ENCODE measurements at places on chromosomes 5 and 9.
A peak's percentile ranks its signal among the peaks of the same experiment; 100 is the strongest.

DNA sequence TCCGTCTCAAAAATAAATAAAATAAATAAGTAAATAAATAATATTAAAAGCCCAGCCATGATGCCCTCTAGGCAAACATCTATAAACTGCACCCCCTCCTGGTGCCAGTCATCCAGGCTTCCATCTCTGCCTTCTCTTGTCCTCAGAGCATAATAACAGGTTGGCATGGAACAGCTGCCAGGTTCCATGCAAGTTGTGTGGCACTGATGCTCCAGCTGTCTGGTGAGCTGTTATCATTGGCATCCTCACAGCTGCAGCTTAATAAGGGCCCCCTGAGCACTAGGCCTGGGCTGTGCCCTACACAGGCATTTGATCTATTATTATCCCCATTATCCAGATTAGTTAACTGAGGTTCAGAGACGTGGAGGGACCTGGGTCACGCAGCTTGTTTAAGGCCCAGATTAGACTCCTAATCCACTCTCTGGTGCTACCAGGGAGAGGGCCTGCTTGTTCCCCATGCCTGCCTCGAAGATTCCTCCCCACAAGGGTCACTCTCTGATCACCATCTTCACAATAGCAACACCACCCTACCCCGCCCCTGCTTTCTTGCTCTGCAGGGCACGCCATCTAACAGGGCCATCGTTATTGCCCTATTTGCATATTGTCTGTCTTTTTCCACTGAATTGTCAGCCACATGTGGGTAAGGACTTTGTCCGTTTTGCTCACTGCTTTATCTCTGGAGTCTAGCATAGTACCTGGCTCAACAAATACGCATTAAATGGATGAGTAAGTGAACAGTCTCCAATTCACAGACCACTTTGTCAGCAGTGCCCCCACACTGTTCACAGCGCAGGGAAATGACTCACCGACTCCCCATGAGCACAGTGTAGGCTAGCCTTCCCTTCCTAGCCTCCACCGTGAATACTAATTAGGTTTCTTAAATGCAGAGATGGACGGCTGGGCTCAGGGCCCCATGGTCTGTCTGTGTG is 1.5 kb upstream of the DNM1 start:
- DNase-seq: no peak

DNA sequence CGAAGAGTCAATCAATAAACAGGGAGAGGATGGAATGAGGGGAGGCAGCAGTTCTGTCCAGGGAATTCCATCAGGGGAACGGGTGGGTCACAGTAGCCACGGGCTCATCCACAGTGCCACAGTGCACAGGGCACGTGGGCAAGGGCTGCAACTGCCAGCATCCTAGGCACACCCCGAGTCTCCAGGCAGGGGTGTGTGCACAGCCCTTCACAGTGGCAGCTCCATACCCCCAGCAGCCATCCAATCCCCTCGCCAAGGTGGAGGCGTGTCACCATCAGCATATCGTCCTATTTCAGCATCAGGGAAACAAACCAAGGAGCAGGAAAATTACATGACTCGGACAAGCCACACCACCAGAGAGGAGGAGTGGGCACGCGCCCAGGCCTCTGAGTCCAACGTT is 133.6 kb downstream of the ADAMTS2 start:
- no peak for DNase-seq

DNA sequence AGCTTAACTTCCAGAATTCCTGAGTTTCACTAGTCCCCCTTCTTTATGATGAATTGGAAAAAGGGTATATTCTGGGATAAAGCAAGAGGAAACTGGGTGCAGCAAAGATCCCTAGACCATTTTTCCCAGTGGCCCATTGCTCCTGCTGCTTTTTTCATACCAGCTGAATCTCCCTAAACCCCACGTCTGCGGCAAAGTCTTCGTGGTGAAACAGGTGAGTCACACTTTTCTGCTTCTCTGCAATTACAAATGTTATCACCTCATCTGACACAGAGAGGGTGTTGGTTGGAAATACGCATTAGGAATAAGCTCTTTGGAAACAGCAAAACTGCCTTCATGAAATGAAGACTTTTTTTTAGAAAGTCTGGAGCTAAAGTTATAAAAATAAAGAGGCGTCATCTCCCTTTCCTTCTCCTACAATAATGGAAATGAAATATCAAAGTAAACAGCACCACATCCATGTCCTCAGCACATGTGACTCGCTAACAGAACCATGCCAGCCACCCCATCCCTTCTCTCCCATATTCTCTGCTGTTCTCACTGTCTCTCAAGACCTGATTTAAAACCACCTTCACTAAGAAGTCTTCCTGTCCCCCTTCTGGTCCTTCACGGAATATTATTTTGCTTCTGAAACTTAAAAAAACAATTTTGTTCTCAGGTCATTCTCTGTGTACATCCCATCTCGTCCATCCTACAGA is 39.5 kb upstream of the GLRX start:
- peak; percentile 29 for DNase-seq

DNA sequence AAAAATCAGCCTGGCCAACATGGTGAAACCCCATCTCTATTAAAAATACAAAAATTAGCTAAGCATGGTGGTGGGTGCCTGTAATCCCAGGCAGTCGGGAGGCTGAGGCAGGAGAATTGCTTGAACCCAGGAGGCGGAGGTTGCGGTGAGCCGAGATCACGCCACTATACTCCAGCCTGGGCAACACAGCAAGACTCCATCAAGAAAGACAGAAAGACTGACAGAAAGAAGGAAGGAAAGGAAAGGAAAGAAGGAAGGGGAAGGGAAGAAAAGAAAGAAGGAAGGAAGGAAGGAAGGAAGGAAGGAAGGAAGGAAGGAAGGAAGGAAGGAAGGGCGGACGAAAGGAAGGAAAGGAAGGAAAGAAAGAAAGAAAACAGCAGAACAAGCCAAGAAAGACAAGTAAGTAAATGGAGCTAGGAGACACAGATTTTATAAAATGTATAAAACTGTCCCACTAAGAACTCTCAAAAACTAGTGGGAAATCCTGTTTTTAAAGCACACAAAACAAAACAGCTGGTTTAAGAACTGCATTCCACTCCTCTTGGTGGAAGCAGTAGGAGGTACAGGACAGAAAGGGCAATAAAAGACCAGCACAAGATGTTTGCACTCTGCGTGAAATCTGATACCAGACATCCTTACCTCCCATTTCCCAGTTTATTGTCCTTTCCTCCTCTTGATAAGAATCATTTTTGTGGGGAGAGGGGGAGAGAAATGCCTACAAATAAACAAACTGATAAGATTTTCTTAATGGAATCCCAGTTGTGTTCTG is 46.7 kb downstream of the MYO10 start:
- no peak for DNase-seq

GRCh38 chr5:135153661-135154060 is 119.6 kb upstream of the PITX1 start:
- DNase-seq: no peak

- no peak for DNase-seq
These were observed 213.3 kb downstream of the DNAH5 start for GRCh38 chr5:13731121-13731628.

GRCh38 chr5:110702704-110703103 is 23.8 kb downstream of the TMEM232 start:
- DNase-seq: no peak

Data from activated naive CD4-positive, alpha-beta T cell treated with anti-CD3 and anti-CD28 coated beads, Interleukin-2, amount 50 U/mL, for 72 hours (primary cell).